ENCODE measurements at places on chromosomes 16 and 17.

DNA sequence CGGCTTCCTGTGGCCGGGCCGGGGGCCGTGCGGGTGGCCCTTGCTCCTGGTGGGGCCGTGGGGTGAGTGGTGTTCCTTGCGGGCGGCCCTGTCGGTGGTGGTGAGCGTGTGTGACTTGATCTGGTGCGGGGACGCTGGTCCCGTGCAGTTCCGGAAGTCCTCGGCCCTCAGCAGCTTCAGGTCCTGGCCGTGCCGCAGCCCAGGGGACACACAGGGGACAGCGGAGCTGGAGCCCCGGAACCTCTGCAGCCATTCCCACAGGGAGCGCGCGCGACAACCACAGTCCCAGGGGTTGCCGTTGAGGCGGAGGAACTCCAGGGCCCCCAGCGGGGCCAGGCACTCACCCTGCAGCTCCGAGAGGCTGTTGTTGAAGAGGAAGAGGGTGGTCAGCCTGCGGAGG is 88.4 kb downstream of the RTN4RL1 start:
- DNase-seq, result no peak

DNA sequence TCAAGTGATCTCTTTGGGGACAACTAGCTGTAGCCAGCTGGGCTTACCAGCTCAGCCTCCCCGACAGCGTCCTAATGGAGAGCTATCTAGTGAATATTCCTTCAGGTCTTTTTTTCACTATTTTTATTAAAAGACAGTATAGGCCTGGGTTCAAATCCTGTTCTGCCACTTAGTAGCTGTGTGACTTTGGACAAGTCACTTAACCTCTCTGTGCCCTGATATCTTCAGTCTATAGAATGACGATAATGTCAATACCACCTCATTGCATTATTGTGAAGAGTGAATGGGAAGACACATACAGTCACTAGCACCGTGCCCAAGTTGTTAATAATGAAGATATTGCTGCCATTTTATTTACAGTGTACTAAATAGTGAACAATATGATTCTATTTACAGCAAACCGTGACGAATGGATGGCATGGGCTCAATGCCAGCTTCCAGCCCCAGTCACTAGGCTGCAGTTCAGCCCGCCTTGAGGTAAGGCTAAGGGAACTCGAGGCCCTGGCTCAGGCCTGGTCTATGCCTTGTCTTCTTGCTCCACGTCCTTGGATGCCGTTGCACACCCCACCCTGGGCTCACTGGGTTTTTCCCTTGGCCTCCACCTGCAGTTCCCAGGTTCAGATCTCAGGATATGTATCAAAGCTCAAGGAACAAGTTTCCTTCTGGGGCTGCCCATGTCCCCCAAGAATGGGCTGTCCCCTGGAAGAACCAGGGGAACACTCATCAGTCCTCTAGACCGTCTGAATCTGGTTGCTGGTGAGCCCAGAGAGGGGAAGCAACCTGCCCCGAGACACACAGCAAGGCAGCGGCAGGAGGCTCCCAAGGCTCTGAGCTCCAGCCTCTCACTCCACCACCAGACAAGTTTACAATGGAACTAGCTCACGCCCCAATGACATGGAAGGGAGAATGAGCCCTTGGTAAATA is 95.4 kb upstream of the TNRC6C start:
- DNase-seq, result no peak

GRCh38 chr16:592518-593306 is 2.8 kb downstream of the RAB40C start:
- no peak for DNase-seq

- peak; percentile 13 for DNase-seq
Observed at GRCh38 chr17:7852919-7853690, 1.8 kb upstream of the TMEM88 start.

DNA sequence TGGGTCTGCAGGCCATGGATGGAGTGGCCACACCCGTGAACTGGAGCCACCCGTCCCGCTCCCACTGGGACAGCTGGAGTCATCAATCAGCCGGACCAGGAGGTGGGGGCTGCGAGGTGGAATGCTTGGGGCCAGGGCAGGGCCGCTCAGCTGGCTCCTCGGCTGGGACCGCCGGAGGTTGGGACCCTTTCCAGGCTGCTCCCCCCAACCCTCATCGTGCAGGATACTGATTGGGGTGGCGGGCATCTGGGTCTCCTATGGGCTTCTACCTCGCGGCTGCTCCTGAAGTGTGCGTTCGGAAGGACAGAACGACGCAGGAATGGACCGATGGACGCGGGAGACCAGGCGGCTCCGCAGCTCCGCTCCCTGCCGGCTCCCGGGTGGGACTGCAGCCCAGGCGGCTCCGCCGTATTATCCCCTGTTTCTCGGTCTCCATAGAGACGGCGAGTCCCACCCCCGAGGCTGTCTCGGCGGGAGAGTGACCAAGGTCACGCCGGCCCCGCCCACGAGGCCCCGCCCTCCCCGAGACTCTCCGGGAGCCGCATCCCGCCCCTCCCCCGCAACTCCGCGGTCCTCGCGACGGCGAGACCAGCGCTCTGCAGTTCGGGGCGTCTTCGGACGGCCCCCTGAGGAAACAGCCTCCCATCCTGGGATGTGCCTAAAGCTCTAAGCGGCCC is at the start of gene TPPP3:
Gene TPPP3, minus strand, starts transcription at position 388 of the 677 bp plus-strand sequence. CDS start 2,387 bp downstream, outside the sequence.
- DNase-seq, result peak; percentile 31

- DNase-seq, result no peak
Observed at GRCh38 chr16:67969254-67970039, 1.0 kb upstream of the SLC12A4 start.

- DNase-seq, result no peak
Observed at GRCh38 chr16:14307059-14307526, 236.0 kb downstream of the MRTFB start.

- DNase-seq, result no peak
Observed at GRCh38 chr17:10339051-10339450, 33.8 kb downstream of the MYH13 start.

GRCh38 chr16:80971819-80972218 is 34.9 kb downstream of the CMC2 start:
- no peak for DNase-seq

GRCh38 chr17:15124264-15124595 is 140.9 kb downstream of the PMP22 start:
- DNase-seq, result no peak

GRCh38 chr17:71976011-71976649 is 144.7 kb upstream of the SOX9 start:
- DNase-seq, result no peak

DNA sequence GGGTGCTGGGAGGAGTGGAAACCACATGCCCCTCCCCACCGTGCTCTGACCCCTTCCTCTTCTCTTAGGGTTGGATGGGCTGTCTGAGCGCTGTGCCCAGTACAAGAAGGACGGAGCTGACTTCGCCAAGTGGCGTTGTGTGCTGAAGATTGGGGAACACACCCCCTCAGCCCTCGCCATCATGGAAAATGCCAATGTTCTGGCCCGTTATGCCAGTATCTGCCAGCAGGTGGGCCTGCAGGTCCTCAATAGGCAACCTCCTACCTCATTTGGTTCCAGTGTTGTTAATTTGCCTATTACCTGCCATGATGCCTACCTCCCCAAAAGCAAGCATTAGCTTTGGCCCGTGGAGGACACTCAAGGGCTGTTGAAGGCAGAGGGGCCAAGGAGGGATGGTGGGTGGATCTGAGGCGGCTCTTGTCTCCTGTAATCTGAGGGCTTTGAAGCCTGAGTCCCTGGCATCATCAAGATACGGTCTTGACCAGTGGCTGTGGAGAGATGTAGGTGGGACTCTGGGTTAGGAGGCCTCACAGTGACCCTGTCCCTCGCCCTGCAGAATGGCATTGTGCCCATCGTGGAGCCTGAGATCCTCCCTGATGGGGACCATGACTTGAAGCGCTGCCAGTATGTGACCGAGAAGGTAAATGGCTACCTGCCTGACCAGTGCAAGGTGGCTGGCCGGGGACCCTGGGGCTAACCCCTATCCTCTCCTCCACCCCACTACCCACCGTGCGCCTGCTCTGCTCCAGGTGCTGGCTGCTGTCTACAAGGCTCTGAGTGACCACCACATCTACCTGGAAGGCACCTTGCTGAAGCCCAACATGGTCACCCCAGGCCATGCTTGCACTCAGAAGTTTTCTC is 3.4 kb downstream of the ALDOA start:
- DNase-seq, result peak; percentile 43

GRCh38 chr16:72809446-72809845 is 238.5 kb downstream of the ZFHX3 start:
- DNase-seq, result no peak

DNA sequence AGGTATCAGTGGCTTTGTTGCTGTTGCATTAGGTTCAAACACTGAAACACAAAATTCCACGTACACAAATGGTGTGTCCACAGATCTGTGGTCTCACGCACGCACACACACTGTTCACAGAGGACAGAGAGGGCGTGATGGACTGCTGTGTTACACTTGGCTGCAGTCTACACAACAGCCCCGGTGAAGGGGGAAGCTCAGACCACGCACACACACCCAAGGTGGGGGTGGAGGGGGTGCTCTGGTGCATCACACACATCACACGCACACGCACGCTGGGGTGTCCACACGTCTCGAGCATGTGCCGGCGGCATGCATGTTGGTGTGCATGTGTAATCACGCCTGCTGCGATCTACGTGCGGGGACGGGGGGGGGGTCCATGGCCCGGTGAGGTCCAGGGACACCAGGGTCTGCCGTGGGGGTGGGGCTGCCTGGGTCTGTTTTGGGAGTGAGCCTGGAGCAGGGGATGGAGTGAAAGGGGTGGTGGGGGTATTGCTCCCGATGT is 7.3 kb downstream of the HSD3B7 start:
- no peak for DNase-seq

GRCh38 chr17:50265212-50265611 is 9.1 kb upstream of the TMEM92 start:
- DNase-seq, result no peak

DNA sequence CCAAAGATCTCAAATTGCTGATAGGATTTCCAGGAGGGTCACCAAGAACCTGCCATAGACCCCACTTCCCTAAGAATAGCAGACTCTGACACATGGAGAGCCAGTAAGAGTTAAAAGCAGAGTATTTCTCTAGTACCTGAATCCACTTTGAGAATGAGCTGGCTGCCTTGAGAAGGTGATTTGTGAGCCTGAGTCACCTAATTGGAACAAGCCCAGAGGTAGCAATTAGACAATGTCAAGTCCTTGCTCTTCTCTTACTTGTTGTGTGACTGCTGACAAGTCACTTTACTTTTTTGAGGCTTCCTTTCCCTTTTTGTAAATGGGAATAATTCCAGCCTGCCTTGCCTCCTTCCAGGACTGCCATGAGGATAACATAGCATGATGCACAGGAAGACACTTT is 76.1 kb upstream of the ASIC2 start:
- no peak for DNase-seq

DNA sequence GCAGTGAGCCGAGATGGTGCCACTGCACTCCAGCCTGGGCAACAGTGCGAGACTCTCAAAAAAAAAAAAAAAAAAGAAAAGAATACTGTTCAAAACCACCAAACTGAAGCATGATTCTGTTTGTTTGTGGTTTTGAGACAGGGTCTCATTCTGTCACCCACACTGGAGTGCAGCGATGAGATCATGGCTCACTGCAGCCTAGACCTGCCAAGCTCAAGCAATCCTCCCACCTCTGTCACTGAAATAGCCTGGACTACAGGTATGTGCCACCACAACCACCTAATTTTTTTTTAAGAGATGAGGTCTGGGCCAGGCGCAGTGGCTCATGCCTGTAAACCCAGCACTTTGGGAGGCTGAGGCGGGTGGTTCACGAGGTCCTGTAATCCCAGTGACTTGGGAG is 4.3 kb downstream of the SUMO2 start:
- no peak for DNase-seq

DNA sequence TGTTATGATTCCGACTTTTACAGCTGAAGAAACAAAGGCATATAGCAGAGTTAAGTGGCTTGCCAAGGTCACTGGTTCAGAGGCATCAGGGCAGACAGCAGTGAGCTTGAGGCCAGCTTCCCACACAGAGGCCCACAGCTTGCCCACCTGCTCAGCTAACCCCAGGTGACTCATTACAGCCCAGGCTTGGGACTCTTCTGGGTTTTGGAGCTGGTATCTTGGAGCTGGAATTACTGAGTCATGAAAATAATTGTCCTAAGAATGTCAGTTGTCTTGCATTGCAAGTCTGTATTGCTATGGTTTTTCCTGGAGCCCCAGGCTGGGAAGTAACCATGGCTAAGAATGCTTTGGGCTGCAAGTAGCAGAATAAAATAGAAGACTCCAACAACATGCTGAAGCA is 32.4 kb upstream of the IRX3 start:
- DNase-seq, result no peak

DNA sequence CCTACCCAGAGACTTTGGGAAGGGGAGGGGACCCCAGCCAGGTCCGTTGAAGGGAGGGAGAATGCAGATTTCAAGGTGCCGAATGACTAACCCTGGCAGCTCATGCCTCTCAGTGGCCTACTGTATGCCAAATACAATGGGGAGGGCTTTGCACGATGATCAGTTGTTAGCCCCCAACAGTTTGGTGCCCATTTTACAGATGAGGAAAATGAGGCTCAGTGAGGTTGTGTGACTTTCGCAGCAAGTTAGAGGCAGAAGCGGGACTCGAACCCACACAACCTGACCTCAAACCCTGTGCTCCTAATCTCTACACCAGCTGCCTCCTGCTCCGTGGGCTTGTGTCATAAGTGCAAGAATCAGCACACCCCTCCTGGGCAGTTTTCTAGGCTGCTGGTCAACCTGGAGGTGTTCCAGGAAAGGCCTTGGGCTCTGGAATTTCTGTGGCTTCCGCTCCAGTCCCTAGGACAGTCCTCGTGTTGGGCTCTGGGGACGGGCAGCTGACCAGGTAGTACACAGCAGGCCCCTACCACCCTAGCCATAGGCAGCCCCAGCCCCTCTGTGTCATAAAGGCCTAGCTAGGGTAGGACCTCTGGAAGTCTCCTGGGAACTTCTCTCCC is 11.9 kb upstream of the NAGPA start:
- no peak for DNase-seq

- DNase-seq, result no peak
Observed at GRCh38 chr17:73506470-73507435, 137.5 kb downstream of the SDK2 start.

DNA sequence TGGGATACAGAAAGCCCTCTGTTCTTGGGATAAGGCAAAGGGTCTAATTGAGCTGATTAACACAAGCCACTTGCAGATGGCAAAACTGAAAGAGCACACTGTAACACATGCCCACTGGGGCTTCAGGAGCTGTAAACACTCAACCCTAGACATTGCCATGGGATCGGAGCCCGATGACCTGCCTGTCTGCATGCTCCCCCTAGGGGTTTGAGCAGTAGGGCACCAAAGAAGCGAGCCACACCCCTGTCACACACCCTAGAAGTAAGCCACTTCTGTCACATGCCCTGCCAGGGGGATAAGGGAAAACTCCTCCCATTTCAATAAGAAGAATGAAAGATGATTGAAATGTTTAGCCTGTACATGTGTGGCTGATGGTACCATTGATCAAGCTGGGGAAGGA is 81.3 kb upstream of the IRX6 start:
- DNase-seq, result no peak

- DNase-seq, result no peak
Observed at GRCh38 chr17:80844418-80844990, 147.1 kb upstream of the CHMP6 start.

- DNase-seq, result no peak
Observed at GRCh38 chr17:1906662-1907101, 76.9 kb downstream of the RPA1 start.

Data from naive thymus-derived CD8-positive, alpha-beta T cell (primary cell).